ENCODE measurements at places on chromosomes 13 and 19. TPM values are rescaled to one million over a fixed set of nuclear protein-coding genes. Genes with fewer than 3 reads are reported as not detected.

NTF4 gene
- total RNA-seq = not detected

ZNF613 gene
- total RNA-seq = 7.3 TPM

DNA sequence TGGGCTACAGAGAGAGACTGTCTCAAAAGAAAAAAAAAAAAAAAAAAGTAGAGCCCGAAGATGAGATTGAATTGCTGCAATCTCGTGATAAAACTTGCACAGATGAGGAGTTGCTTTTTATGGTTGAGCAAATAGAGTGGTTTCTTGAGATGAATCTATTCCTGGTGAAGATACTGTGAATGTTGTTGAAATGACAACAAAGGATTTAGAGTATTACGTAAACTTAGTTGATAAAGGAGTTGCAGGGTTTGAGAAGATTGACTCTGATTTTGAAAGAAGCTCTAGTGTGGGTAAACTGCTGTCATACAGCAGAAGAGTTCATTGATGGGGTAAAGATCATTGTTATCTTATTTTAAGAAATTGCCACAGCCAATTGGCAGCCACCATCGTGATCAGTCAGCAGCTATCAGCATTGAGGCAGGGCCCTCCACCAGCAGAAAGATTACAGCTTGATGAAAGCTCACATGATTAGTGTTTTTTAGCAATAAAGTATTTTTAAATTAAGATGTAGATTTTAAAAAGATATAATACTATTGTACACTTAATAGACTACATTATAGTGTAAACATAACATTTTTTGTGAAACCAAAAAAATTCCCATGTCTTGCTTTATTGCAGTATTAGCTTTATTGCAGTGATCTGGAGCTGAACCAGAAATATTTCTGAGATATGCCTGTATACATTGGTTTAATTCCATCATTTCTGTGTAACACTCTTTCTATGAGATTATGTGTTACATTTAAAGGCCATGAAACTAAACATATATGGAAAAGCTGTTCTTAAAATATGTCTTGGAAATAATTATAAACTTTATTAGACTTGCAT, 43.1 kb downstream of the ZMYM2 start:
- DNase-seq = no peak

OR4F17 gene
- total RNA-seq = not detected

GRCh38 chr13:91882918-91883317, 484.5 kb downstream of the GPC5 start:
- no peak for DNase-seq

GJB6 gene
- not detected for total RNA-seq

- DNase-seq = peak; percentile 65
Measured at GRCh38 chr13:102402290-102402689, 442 bp upstream of the FGF14 start.

DNA sequence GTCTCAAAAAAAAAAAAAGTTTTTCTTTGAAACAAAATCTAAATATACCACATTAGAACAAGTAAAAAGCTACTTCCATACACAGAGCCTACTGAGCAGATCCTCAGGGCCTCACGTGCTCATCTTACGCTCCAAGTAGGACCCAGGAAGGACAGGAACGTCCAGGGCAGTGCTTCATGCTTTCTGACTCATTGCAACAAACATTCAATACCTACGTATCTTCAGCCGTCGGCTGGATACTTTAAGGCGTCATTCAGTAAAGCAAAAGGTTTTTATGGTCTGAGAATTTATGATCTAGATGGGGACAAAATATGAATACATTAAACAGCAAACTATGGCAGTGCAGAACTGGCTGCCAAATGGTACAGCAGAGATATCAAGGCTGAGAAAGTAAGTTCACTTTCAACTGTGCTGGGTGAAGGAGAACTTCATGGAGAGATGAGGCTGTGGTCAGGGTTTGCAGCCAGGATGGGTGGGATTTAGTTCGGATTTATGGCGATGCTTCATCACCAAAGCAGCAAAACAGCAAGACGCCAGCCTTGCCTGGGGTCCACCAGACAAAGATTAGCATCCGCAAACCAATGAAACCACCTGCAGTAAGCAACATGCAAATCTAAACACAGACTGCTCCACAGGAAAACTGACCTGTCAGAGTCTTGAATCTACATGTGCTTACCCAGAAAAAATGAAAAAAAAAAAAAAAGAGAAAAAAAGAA, 20.5 kb downstream of the CARS2 start:
- no peak for DNase-seq

- no peak for DNase-seq
Measured at GRCh38 chr19:29337029-29337428, 124.1 kb upstream of the UQCRFS1 start.

Measured in SK-MEL-5 (cell line).